ENCODE measurements at places on chromosomes 3 and 15.

GRCh38 chr3:154536751-154537150, 106.8 kb upstream of the GPR149 start:
- DNase-seq, result no peak

- DNase-seq, result no peak
Measured at GRCh38 chr15:60871731-60872130, 357.4 kb downstream of the RORA start.

DNA sequence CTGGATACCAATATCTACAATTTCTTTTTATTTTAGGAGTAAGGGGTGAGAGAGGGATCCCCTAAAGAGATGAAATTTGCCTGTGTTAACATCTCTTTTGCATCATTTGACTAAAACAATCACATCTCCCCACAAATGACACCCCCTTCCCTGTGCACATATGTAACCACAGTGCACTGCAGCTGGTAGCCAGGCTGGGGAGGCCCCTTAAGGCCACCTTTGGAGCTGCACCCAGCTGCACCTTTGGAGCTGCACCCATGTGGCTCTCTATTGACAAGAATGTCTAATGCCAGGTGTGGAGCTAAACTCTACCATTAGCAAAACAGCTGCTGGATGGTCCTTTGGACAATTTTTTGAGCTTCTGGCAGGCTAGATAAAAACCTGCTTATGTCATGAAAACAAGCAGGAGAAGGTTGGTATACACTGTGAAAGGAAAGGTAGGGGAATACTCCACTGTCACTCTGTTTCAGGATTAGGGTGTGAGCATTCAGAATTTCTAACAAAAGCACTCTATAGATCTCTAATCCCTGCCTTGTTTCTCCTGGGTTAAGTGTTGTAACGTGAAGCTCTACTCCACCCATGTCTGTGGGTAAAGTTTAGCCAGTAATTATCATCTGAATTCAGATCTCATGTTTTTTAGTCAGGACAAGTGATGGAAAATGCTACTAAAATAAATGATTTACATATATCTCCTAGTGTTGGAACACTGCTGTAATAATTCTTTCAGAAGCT, 52.1 kb downstream of the TFG start:
- no peak for DNase-seq

GRCh38 chr3:61903931-61904657, 342.7 kb downstream of the PTPRG start:
- no peak for DNase-seq

GRCh38 chr3:115323380-115323779, 176.3 kb upstream of the ZBTB20 start:
- no peak for DNase-seq

DNA sequence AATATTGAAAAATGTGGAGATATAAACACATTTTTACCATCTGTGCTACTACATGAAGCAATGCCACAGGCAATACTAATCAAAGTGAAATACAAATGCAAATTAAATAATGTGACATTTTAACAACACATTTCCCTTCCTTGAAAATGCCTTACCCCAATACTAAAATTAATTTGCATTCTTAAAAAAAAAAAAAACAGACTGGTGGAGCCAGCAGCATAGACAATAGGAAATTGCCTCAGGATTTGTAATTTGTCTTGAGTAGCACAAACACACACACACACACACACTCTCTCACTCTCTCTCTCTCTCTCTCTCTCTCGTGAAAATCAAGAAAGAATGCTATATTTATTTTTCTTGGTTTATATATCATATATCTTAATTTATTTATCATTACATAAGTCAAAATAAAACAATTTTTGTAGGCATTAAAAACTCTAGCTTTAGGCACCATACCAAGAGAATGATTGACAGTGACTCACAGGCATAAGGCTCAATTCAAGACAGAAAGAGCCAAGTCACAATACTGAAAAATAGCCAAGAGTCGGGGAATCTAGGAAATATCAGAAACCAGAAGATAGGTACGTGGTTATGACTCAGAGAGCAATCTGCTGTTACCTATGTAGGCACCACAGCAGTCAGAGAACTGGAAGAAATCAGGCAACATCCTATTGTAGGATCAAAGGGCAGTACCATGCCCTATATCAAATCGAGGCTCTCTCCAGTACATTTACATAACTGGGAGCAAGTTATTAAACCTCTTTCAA, 23.0 kb downstream of the SUCNR1 start:
- no peak for DNase-seq

- DNase-seq, result no peak
Measured at GRCh38 chr3:169811631-169812331, 889 bp upstream of the LRRIQ4 start.

GRCh38 chr3:123399653-123400052, 49.2 kb downstream of the ADCY5 start:
- DNase-seq, result no peak

GRCh38 chr15:52503788-52504496, 24.7 kb downstream of the MYO5A start:
- DNase-seq, result no peak

DNA sequence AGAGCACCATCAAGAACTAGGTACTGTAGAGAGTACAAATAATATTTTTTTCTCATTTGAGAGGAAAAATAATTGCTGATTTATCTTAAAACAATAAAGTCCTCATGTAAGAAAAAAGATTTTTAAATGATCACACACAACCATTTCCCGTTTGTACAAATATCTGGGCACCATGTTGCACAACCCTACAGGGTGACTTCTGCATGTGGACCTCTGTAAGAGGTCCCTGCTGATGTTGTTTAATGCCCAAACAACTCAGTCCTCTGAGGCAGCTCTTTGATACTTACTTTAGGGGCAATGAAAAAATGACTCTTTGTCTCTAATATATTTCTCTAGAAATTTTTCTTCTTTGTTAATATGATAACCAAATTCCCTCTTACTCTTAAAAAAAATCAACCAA, 168.1 kb upstream of the SATB1 start:
- no peak for DNase-seq

DNA sequence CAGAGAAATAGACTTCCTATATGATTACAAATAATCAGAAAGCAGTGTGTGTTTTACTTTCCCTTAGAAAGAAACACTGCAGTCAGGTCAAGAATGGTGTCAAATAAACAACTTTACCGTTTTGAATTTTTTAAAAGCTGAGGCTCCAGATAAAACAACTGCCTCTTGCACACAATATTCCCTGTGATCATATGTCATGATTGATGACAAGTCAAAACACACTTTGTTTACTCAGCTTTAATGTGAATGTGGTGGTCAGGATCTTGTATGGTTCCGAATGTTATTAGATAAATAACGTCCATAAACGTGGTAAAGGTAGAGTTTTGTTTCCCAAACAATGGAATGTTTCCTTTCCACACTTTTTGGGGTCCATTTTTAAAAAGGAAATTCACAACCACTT, 428.4 kb upstream of the MDFIC2 start:
- peak; percentile 44 for DNase-seq

- no peak for DNase-seq
Measured at GRCh38 chr3:98148751-98149150, 1.5 kb downstream of the OR5H14 start.

DNA sequence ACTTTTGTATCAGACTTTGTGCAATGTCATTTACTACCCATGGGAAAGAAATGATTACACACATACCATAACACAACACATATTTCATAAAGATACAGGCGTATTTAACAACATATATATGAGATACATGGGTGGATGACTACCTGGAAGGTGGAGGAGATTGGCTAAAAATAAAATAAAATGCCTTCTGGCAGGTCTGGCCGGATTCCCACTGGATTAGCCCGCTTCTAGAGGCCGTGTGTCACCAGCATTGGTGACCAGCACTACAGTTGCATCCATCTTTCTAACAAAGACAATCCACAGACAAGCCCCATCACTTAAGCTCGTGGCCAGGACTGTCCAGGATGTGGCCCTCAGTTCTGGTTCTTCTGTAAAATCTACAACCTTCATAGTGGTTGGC, 21.0 kb upstream of the SEC22A start:
- no peak for DNase-seq

GRCh38 chr3:114435386-114436115, 141.7 kb downstream of the TIGIT start:
- DNase-seq, result no peak

- DNase-seq, result no peak
Measured at GRCh38 chr15:80480909-80481308, 76.7 kb downstream of the ARNT2 start.

DNA sequence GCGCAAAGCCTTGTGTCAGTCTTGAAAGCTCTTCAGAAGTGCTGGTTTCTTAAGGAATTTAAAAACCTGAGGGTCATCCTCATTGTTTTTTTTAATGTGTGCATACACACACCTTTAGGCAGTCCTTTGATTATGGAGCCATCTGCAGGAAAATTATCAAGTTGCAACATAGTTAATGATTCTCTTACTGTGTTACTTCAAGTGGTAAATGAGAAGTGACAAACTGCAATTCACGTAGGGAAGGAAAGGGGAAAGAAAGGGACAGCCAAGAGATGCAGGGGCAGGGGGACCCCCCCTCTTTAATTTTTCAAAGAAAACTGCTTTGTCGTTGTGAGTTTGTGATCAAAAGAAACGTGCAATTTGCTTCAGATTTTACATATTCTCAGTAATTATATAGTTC, 162.4 kb upstream of the CGNL1 start:
- no peak for DNase-seq

DNA sequence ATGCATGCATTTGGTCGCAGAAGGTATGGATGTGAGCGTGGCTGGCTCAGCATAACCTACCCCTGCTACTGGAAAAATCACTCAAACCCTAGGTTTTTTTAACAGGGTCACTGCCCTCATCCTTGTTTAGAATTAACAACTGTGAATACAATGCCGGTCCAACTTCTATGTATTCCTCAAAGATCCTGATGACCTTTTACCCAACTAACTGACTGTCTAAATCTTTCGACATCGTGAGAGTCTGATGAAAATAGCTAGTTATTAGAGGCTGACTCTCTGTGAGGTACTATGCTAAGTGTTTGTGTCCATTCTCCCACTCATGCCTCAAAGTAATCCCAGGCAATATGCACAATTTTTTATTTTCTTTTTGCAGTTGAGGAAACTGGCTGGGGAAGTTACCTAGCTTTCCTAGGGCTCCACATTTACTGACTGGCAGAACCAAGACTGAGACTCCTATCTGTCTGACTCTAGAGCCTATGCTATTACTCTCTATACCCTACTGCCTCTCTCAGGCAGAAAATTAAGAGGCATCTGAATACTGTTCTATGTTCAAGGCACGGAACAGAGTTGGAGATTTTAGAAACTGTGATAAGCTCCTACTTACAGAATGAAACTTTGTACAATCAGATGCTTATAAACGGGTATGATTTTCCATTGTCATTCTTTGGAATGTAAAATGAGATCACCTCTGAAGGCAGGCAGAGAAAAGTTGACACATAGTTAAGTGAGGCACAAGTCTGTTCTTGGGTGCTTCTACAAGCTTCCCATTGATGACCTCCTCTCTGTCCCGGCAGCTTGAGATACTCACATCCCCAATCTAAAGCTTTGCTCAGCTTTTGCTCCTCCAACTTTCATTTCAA, 56.4 kb downstream of the FILIP1L start:
- DNase-seq, result no peak

DNA sequence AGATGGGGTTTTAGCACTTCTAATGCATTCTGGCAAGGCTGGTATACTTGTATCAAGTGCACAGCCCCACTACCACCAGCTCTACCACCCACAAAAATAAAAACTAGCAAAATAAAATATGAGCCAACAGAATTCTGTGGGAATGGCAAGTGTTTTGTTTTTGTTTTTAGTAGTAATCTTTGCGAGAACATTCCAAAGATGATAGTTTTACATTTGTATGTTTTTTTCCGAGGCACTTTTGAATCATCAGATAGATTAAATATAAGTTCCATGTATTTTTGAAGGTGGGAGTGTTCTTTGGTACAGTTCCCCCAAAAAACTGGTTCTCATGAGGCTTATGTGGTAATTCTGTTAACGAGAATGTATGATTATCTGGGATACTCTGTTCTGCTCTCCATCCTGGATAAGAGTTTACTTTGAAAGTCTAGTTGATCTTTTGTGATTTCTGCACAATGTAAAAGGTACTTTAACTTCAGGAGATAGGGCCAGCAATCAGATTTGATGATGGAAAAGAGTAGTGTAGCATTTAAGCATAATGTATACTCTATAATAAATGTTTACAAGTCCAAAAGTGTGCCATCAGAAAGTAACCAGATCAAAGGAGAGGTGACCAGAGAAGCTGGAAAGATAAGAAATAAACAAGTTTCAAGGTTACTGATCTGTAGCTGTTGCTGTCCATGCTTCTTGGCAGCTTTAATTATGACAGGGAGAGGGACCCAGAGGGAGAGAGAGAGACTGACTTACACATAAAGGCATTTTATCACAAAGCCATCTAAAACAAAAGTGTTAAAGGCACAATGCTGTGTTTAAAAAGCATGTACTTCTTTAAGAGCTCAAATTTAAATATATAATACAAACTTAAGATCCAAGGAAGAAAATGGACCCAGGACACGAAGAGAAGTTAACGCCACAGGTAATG, 130.9 kb downstream of the PGPEP1L start:
- DNase-seq, result no peak

DNA sequence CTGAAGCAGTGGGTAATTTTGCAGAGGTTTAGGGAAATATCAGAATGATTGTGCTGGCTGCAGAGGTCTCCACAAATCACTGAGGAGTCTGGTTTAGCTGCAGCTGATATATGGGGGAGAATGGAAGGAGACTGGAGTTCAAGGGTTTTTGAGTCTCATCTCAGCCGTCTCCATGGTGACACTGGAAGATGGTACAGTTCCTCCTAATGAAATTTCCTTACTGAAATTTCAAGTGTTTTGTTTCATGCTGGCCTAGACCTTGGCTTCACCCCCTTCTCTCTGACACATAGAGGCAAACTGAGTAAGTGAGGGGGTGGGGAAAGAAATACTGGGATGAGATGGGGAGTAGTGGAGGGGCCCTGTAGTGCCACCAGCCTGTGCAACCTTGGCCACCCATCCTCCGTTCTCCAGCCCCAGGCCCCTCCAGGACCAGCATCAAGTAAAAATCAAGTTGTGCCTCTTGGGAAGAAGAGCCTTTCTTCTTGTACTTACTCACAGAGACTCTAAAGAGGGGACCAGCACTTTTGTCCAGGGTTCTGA, 17.8 kb upstream of the MORF4L1 start:
- DNase-seq, result no peak

Measured in glomerular endothelial cell (primary cell).